Epithelial cell of esophagus (primary cell): ENCODE measurements at places on chromosomes 16 and 17.

DNA sequence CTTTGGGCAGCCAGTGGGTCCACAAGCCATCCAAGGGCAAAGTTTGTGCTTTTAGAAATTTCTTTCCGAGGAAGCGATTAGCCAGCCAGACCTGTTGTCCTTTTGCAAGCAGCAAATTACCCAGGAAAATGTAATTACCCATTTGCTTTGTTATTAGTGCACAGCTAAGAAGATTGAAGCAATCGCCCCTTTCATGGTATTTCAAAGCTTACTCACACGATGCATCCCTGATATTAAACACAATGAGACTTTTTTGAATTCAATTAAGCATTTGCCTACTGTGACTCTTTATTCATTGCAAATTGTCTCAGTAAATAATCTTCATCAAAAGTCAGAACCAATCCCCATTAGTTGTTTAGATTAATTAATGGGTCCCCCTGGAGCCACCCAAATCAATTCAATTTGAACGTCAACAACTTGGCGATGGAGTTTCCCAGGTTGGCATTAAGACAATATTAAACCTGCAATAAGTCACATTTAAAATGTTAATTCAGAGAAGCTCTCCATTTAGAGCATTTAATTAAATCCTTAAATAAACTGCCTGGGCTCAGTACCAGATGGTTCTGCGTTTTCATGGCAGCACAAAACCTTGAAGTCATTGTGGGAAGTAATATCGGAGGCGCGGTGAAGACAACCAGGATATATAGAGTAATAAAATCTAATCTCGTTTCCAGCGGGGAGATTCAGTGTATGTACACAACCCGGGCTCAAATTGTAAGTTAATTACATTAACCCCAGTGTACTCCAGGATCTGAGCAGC is 366.2 kb upstream of the TNRC6C start:
- DNase-seq, result no peak

- no peak for DNase-seq
Measured at GRCh38 chr16:878072-878784, 77.7 kb upstream of the GNG13 start.

GRCh38 chr17:38872027-38872511 is 2.2 kb downstream of the LASP1 start:
- DNase-seq, result no peak

- no peak for DNase-seq
Measured at GRCh38 chr16:85947230-85948137, 48.5 kb downstream of the IRF8 start.

- no peak for DNase-seq
Measured at GRCh38 chr17:76672270-76672851, 28.8 kb upstream of the ST6GALNAC1 start.

GRCh38 chr16:52546291-52547003 is 496 bp downstream of the TOX3 start:
- no peak for DNase-seq

DNA sequence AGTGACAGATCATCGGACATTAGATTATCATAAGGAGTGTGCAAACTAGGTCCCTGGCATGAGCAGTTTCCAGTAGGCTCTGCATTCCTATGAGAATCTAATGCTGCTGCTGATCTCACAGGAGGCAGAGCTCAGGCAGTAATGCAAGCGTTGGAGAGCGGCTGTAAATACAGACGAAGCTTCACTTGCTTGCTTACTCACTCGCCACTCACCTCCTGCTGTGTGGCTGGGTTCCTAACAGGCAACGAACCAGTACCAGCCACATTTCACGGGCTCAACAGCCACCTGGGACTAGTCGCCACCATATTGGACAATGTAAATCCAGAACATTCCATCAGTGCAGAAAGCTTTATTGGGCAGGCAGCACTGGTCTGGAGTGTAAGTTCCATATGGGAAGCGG is 7.7 kb downstream of the JPH3 start:
- DNase-seq, result no peak

DNA sequence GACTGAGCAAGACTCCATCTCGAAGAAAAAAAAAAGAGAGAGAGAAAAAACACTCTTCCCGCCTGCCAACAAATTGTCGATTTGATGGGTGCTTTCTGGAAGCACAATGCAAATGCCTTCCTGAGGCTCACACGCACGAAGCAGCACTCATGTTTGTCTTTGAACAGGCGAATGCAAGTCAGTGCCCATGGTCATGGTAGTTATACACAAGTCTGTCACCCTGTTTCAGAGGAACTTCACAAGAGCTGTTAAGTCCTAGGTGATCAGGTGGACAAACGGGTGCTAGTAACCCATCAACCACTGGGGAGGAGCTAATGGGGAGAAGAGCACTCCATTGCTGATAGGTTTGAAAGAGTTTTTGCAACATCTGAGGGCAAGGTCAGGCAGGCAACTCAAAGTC is 6.5 kb upstream of the DNAI2 start:
- no peak for DNase-seq

GRCh38 chr17:79626156-79626890 is 15.5 kb upstream of the RBFOX3 start:
- DNase-seq, result no peak

GRCh38 chr16:81804134-81804610 is 25.1 kb downstream of the PLCG2 start:
- DNase-seq, result no peak

DNA sequence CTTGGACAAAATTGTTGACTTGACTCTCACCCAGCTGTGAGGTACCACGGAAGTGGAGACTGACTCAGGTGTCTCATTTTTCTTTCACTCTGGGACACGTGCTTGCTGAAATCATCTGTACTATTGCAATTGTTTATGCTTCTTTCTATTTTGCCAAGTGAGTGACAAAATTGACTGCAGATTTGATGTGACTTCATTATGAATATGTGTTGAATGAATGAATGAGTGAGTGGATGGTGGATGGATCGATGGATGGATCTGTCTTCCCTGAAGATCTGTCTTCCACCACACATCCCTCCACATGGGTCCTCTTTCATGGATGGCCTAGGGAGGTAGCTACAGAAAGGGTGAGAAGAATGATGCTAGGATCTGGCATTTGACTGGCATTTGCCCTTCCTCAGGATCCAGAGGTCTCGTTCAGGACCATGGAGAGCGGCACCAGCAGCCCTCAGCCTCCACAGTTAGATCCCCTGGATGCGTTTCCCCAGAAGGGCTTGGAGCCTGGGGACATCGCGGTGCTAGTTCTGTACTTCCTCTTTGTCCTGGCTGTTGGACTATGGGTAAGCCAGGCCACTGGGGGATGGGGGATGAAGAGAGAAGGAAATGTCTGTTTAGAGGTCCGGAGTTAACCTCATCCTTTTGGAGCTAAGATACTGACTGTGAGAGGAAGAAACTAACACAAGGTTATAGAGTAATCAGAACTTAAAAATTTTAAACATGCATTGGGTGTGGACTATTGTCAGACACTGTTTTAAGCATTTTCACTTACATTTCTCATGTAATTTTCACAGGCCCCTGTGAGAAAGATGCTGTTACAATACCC is 12.7 kb downstream of the SLC5A11 start:
- DNase-seq, result peak; percentile 64

DNA sequence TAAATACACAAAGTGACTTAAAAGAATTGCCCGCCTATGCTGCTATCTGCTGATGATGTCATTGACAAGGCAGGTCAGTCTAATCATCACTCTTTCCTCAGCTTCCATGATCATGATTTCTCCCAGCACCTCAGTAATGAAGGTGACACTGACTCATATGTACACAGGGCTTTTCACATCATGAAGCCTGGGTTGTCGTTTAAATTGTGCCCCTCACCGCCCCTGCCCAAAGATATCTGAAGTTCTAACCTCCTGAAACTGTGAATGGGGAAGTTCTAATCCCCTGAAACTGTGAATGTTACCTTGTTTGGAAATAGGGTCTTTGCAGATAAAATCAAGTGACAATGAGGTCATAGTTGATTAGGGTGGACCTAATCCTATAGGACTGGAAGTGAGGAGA is 17.4 kb upstream of the GPRC5C start:
- DNase-seq, result no peak

DNA sequence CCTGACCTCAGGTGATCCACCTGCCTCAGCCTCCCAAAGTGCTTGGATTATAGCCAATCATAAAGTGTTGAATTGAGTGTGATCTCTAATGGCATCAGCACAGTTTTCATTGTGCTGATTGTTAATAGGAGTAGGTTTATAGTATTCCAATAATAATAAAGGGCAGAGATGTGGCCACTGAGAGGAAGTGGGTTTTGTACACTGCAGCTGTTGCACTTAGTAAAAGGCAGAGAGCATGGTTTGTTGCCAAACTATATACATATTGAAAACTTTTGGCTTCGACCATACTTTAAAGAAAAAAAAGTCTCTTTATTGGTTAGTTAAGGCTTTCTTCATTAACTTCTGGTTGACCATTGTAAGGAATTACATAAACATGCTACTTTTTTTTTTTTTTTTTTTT is 185.9 kb downstream of the CDK5R1 start:
- no peak for DNase-seq

GRCh38 chr17:45241328-45242028 is 19.8 kb downstream of the FMNL1 start:
- DNase-seq, result peak; percentile 46

DNA sequence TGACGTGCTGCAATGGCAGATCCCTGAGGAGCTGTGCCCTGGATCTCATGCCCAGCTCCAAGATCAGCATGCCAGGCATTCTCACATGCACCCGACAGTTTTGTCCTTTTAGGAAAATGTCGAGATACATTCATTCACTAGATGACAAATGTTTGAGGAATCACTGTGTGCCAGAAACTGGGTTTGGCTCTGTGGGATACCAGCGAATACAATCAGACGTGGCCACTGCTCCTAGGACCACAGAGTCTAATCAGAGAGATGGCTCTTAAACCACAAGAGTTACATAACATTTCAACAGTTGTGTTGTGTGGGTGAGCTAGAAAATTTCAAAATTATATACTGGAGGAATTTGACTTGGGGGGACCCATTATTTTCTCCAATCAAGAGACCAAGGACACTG is 579.7 kb downstream of the CDH13 start:
- peak; percentile 52 for DNase-seq

DNA sequence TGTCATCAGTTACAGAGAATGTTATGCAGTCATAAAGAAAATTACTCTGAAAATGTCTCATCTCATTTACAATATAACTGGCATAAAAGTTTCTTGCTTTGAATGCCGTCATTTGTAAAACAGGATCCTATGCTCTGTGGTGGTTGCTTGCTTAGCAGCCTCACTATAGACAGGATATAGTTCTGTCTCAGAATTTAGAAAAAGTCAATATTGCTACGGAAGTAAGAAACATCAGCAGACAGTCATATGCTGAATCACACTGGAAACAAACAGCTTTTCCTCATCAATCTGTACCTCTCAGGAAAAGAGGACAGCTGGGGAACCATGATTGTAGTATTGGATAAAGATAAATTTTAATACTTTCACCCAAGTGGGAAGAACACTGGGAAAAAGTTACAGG is 105.5 kb downstream of the MYO1D start:
- DNase-seq, result peak; percentile 48

DNA sequence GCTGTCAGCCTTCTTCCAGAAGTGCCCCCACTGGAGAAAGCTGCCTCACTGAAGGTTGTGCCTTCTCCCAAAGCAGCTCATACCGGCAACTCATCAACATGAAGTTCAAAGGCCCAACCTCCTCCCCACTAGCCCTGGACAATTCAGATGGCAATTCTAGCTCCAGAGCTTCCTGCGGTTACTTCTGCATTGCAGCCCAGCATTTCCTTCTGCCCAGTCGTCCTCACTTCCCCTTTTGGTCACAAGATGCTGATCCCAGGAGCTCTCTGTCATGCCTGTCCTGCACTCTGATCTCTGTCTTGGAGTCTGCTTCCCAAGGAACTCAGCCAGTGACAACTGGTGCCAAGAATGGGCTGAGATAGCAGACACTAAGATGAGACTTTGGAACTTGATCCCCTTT is 178.2 kb upstream of the SOX9 start:
- no peak for DNase-seq

- DNase-seq, result no peak
Measured at GRCh38 chr16:12236589-12236988, 260.1 kb downstream of the SNX29 start.

GRCh38 chr17:81114351-81115093 is 50.8 kb upstream of the PVALEF start:
- no peak for DNase-seq

DNA sequence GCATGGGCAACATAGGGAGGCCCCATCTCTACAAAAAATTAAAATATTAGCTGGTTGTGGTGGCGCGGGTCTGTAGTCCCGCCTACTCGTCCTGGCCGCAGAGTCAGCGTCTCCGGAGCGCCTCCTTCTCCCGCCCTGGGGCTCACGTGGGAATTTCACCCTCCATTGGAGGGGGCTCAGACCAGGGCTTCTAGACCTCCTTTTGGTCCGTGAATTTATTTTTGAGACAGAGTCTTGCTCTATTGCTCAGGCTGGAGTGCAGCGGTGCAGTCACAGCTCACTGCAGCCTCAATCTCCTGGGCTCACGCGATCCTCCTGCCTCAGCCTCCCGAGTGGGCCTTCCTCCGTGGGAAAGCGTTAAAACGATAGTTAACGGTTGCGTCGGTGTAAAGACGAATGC is 394 bp upstream of the NME4 start:
- peak; percentile 34 for DNase-seq

- no peak for DNase-seq
Measured at GRCh38 chr16:3431779-3432219, 11.5 kb downstream of the ZNF597 start.

DNA sequence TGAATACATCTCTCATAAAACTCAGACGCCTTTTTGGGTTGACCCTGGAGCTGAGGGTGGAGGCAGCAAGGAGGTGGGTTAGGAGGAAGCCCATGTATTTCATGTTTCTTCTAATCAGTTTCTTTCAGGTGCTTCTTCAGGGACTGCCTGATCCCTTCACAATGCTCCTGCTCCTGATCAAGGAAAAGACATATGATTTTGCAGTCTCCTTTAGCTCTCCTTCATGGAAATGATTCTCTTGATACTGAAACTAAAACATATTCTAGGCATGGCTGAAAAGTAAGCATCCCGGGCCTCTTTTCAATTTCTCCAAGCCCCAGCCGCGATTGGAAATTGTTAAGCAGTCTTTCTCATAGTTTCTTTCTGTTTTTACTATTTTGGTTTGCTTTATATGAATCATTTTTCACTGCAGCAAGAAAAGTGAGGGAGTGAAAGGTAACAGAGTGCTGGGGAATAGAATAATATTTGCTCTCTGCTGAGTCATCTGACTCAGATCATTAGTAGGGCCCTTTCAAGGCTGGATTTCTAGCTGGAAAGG is 730.7 kb downstream of the CDH11 start:
- DNase-seq, result peak; percentile 50

GRCh38 chr17:17659340-17659739 is 21.9 kb upstream of the RAI1 start:
- DNase-seq, result no peak

GRCh38 chr17:82679586-82680465 is 18.7 kb downstream of the RAB40B start:
- DNase-seq, result no peak

DNA sequence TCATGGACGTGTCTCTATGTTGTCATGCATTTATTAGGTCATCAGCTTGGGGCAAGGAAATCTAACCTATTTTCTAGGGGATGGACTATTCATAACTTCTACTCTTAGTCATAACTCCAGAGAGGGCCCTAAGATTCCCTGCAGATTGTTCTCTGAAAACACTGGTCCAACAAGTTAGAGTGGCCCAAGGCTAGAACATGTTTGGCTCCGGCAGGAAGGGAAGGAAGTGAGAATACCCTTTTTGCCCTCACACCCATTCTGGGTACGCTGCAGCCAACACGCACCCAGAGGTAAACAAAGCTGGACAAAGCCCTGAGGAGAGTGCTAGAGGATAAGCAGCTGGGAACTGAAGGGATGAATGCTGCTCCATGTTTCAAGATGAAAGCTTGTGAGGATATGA is 9.9 kb downstream of the C16orf86 start:
- DNase-seq, result peak; percentile 85
